Activated CD4-positive, alpha-beta memory T cell treated with anti-CD3 and anti-CD28 coated beads for 36 hours (primary cell): ENCODE measurements at places on chromosomes 6 and 20. TPM values are rescaled to one million over a fixed set of nuclear protein-coding genes. Genes with fewer than 3 reads are reported as not detected.
A peak's percentile ranks its signal among the peaks of the same experiment; 100 is the strongest.

Gene CCDC167
- total RNA-seq: 60.4 TPM

Gene ECT2L
- not detected for total RNA-seq

Gene SLPI
- not detected for total RNA-seq

Gene WFDC12
- not detected for total RNA-seq

Gene BMP2
- total RNA-seq: not detected

Gene OR2J3
- total RNA-seq: not detected

Gene EPPIN
- not detected for total RNA-seq

Gene ARFGEF3
- total RNA-seq: 0.85 TPM

Gene MMP24OS
- 35.0 TPM for total RNA-seq

Gene MLIP
- total RNA-seq: not detected

Gene MYT1
- total RNA-seq: not detected

- H3K36me3 ChIP-seq: no peaks in the 10 kb centered on the region
- no peaks in the 10 kb centered on the region for H3K4me1 ChIP-seq
- DNase-seq: no peak
- no peaks in the 10 kb centered on the region for H3K27me3 ChIP-seq
- no peak overlapping the region for H3K4me3 ChIP-seq
- no peak overlapping the region for H3K27ac ChIP-seq
Observed at GRCh38 chr6:56683882-56684281, 41.2 kb upstream of the DST start.

- H3K27ac ChIP-seq: no peak overlapping the region
Observed at GRCh38 chr20:19779634-19780033, 21.6 kb downstream of the RIN2 start.

GRCh38 chr6:2173203-2173961 is 72.0 kb downstream of the GMDS start:
- H3K4me3 ChIP-seq: no peak overlapping the region
- H3K4me1 ChIP-seq: peaks cover 14% of the 10 kb centered on the region
- H3K27ac ChIP-seq: no peak overlapping the region

DNA sequence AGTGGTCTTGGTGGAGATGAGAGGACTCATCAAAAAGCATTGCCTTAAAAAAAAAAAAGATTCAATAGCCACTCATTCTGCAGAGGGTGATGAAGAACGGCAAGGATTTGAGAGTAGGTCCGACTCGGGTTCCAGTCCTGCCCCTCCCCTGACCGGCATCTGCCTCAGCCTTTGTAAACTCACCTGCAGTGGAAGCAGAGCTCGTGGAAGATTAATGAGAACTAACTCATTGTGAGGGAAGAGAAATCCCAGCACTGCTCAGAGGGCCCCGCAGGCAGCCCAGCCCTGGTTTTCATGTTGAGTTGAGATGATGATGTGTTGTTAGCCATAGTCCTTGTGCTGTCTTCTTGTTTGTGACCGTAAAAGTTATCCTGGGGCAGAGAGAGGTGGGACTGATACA is 59.4 kb downstream of the GCNT2 start:
- H3K36me3 ChIP-seq: no peaks in the 10 kb centered on the region
- DNase-seq: no peak
- H3K27me3 ChIP-seq: no peaks in the 10 kb centered on the region

- no peaks in the 10 kb centered on the region for H3K4me1 ChIP-seq
- no peaks in the 10 kb centered on the region for H3K36me3 ChIP-seq
- no peak overlapping the region for H3K27ac ChIP-seq
- DNase-seq: no peak
- H3K4me3 ChIP-seq: no peak overlapping the region
Observed at GRCh38 chr6:141833001-141833655, 299.6 kb upstream of the GJE1 start.

GRCh38 chr20:13101276-13101675 is 92.5 kb downstream of the SPTLC3 start:
- peaks cover 2% of the 10 kb centered on the region for H3K27me3 ChIP-seq
- no peaks in the 10 kb centered on the region for H3K36me3 ChIP-seq
- no peak overlapping the region for H3K27ac ChIP-seq
- DNase-seq: no peak
- H3K4me3 ChIP-seq: no peak overlapping the region

DNA sequence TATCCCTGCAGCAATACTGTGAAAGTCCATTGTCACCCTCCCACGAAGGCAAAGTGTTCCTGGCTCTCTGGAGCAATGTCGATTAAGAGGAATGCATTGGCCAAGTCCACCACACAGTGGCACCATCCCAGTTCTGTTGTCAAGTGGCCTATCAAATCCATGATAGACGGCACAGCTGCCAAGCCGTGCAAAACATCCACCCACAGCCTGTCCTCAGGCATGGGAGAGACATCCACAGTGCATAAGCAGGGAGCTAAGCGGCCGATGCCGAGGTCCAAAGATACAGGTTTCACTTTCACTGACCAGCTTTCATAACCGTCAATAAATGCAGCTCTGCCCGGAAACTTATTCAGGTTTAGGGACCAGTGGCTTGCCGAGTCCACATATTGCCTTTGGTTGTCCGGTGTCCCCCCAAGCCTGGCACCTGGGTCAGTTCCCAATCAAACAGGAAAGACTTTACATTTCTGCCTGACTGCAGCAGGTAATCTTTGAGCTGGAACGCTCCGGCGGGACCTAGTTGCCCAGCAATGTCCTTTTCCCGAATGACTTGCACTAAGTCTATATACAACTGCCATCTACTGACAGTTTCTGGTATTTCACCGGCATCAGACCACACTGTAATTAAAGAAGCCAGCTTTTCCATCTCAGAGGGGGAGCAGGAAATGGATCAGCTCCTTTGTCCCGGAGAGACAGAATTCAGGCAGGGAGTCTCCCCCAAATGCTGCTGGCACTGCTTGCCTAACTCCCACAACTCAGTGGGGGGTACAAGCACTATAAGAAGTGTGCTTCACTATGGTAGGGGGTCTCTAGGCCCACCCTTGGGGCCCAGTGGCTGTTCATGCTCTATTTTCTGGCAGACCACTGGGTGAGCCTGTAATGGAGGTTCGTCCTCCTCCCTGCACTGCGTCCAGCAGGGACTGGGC is 6.3 kb downstream of the ZKSCAN3 start:
- no peaks in the 10 kb centered on the region for H3K36me3 ChIP-seq
- peaks cover 18% of the 10 kb centered on the region for H3K4me1 ChIP-seq

GRCh38 chr6:73123632-73124329 is 101.5 kb downstream of the KHDC1L start:
- H3K27ac ChIP-seq: no peak overlapping the region
- H3K4me1 ChIP-seq: no peaks in the 10 kb centered on the region
- no peaks in the 10 kb centered on the region for H3K27me3 ChIP-seq
- DNase-seq: no peak
- no peaks in the 10 kb centered on the region for H3K36me3 ChIP-seq

- H3K27ac ChIP-seq: peak overlapping the region; percentile 42
- DNase-seq: peak; percentile 51
- peaks cover 23% of the 10 kb centered on the region for H3K4me1 ChIP-seq
- peaks cover 20% of the 10 kb centered on the region for H3K36me3 ChIP-seq
- H3K27me3 ChIP-seq: no peaks in the 10 kb centered on the region
- no peak overlapping the region for H3K4me3 ChIP-seq
Observed at GRCh38 chr20:50136822-50137599, 16.5 kb downstream of the PEDS1 start.

- no peak for DNase-seq
- H3K36me3 ChIP-seq: no peaks in the 10 kb centered on the region
- H3K27me3 ChIP-seq: peaks cover 4% of the 10 kb centered on the region
- H3K4me3 ChIP-seq: no peak overlapping the region
Observed at GRCh38 chr6:142356201-142356883, 54.5 kb downstream of the ADGRG6 start.

GRCh38 chr6:164142322-164142721 is 727.8 kb downstream of the QKI start:
- H3K27ac ChIP-seq: no peak overlapping the region
- no peak for DNase-seq
- H3K4me3 ChIP-seq: no peak overlapping the region
- H3K36me3 ChIP-seq: no peaks in the 10 kb centered on the region
- H3K27me3 ChIP-seq: no peaks in the 10 kb centered on the region
